Kidney tubule cell (primary cell): ENCODE measurements at places on chromosomes 7 and 10.

- no peak for DNase-seq
Observed at GRCh38 chr10:22666287-22667092, 47.9 kb downstream of the PIP4K2A start.

- DNase-seq = no peak
Observed at GRCh38 chr10:86077271-86077670, 289.3 kb downstream of the GRID1 start.

DNA sequence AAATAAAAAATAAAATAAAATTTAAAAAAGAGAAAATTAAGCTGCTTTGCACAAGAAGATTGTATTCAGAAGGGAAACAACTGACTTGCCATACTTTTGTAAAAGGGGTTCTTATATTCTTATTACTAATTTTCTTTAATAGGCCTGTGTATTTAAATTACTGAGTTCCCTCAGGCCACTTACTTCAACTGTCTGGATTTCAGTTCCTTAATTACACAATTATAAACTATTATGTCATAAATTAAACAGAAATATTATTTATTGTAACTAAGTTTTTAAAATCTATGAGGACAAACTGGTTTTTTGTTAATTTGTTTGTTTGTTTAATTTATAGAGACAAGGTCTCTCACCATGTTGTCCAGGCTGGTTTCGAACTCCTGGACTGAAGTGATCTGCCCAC, 22.4 kb upstream of the MICU1 start:
- no peak for DNase-seq

DNA sequence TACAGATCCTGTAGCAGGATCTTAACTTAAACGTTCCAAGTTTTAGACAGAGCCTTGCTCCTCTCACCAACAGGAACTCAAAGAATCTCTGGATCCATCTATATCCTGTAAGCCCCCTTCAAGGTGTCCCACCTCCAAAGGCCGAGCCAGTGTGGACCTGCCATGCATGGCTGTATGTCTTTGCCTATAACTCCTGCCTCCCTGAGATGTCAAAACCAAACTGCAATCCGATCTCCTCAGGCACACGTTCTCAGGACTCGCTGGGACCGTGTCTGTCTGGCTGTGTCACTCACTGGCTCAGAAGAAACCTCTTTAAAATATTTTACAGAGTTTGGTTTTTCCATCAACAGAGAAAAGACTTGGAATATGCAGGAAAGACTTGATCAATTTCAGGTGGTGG, 51.4 kb upstream of the FAM20C start:
- DNase-seq = no peak

GRCh38 chr7:151689196-151689971, 169.7 kb upstream of the RHEB start:
- peak; percentile 73 for DNase-seq

- DNase-seq = peak; percentile 97
Observed at GRCh38 chr7:44639671-44640321, 33.4 kb downstream of the OGDH start.

GRCh38 chr7:94421681-94422080, 27.0 kb downstream of the COL1A2 start:
- DNase-seq = no peak

GRCh38 chr10:94292434-94293090, 70.2 kb downstream of the NOC3L start:
- peak; percentile 36 for DNase-seq

- DNase-seq = no peak
Observed at GRCh38 chr7:155802906-155803417, 9.3 kb downstream of the SHH start.

- DNase-seq = peak; percentile 91
Observed at GRCh38 chr7:45435846-45436245, 138.3 kb upstream of the ADCY1 start.

GRCh38 chr10:62453274-62453673, 79.1 kb downstream of the ZNF365 start:
- no peak for DNase-seq

DNA sequence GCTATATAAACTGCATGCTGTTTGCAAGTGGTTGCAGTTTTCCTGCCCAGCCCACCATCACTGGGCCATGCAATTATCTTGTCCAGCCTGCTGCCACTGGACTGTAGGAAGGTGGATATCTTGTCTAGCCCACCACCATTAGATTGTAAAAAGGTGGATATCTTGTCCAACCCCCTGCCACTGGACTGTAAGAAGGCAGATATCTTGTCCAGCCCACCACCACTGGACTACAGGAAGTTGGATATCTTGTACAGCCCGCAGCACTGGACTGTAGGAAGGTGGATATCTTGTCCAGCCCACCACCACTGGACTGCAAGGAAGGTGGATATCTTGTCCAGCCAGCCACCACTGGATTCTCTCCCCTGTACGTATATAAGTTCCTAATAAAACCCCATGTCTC, 69.8 kb downstream of the SKAP2 start:
- no peak for DNase-seq

GRCh38 chr10:62851442-62851841, 35.3 kb upstream of the EGR2 start:
- peak; percentile 9 for DNase-seq

DNA sequence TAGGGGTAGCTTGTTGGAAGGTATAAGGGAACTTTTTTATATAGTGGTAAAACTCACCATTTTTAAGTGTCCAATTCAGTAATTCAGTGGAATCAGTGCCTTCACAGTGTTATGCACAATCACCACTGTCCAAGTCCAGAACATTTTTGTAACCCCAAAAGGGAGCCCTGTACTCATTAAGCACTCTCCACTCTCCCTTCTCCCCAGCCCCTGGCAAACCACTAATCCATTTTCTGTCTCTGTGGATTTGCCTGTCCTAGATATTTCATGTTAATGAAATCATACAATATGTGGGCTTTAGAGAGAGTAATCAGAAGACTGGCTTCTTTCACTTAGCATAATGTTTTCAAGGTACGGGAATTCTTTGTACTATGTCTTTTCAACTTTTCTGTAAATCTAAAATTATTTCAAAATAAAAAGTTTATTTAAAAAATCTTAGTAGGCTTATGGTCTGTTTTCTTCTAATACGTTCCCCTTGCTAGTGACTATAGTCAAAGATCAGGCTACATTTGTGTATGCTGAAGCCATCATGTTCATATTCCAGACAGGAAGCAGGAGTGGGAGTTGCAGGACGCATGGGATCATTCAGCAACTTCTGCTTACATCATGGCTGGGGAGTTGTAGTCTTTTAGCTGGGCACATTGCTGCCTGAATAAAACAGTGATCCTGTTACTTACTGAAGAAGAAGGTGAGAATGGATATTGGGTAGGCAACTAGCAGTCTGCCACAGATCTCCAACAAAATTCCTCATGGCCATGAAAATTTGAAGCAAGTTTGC, 35.4 kb upstream of the TAX1BP1 start:
- no peak for DNase-seq

- no peak for DNase-seq
Observed at GRCh38 chr10:94210440-94211168, 152.1 kb downstream of the NOC3L start.

- no peak for DNase-seq
Observed at GRCh38 chr7:66355756-66356155, 150.6 kb downstream of the TPST1 start.

DNA sequence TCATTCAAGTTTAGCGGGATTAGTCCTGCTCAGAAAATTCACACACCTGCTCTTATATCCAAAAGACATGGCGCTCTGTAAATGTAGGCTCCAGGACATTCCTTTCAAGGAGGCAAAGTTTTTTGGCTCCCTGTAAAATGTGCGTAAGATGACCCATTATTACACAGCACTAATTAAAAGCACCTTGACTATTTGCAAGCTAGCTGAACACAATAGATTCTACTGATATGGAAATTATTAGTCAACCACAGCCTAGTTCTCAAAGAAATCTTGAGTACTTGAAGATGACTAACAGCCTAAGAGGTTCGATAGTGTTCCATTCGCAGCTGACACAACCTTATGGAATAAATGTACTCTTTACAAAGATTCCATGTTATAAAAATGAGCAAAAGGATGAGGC, 175.2 kb downstream of the BMPER start:
- no peak for DNase-seq

DNA sequence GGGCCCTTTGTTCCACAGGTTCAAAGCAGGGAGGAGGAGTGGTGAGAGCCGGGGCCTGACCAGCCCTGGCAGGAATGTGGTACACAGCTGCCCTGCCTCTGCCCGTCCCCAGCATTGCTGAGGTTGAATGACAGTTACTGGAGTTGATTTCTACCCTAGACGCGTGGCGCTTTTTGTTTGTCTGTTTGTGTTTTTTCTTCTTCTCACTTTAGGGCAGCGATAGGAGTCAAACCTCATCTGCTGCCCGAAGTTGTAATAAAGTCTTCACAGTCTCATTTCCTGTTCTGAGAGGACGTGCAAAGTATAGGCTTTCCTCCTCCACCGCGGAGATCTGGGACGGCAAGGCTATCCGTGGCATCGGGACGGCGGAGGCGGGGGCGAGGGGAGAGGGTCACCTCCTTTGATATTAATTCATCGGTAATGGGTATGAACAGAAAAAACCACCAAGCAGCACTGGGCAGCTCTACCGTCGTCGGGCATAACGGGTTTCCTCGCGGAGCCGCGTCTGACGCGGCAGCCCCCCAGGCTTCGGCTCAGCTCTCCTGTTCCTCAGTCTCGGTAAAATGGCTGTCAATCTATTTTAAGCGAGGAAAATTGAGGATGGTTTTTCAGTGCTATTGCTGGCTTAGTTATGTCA, 160.8 kb downstream of the LRMDA start:
- DNase-seq = peak; percentile 65

DNA sequence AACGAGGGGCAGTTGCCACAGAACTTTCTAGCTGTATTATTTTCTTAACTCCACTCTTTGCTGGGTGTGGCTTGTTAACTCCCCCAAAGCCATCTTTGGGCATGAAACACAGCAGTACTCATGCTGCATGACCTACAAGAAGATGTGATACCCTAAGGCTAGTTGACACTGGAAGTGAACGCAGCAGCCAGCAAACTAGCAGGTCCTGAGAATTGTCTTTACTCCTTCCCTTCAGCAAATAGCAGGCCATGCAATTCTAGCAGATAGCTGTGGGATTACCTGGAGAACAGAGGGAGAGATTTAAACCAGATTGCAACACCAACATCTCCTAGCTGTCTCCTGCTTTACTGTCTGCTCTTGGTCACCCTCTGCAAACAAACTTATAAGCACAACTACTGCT, 688.0 kb upstream of the ZWINT start:
- DNase-seq = no peak
